ENCODE measurements at places on chromosomes 4 and X. TPM values are rescaled to one million over a fixed set of nuclear protein-coding genes. Genes with fewer than 3 reads are reported as not detected.

KLHL34 gene
- total RNA-seq, result not detected

OTC gene
- not detected for total RNA-seq

- peak; percentile 4 for DNase-seq
Observed at GRCh38 chr4:154854362-154854761, 73.3 kb downstream of the RBM46 start.

- no peak for DNase-seq
Observed at GRCh38 chr4:175277816-175278215, 359.7 kb downstream of the ADAM29 start.

DNA sequence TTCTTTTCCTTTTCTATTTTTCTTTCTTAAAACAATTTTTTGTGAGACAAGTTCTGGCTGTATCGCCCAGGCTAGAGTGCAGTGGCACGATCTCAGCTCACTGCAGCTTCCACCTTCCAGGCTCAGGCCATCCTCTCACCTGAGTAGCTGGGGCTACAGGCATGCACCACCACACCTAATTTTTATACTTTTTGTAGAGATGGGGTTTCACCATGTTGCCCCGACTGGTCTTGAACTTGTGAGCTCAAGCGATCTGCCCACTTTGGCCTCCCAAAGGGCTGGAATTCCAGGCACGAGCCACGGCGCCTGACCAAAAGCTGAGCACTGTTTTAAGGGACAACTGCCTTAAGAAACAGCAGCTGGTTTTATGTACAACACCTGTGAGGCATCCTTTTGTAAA, 9.3 kb upstream of the NAT8L start:
- no peak for DNase-seq

GRCh38 chrX:107493141-107493540, 43.7 kb downstream of the FRMPD3 start:
- no peak for DNase-seq

DNA sequence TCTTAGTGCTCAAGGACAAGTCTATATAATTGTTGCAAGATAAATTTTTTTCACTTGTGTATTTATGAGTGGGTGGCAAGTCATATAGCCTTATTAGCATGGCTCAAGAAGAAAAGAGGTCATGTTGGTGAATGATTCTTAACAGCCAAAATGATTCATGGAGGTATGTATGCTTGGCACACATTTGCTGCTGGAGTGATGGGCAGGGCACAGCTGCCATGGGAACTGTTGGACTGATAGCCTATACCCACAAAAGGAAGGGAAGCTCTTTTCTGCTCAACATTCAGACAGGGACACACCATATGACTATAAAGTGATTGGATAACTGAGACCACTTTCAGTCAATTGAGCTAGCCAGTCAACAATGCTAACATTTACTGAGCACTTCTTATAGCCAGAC, 46.8 kb upstream of the PITX2 start:
- DNase-seq, result no peak

GRCh38 chr4:153514001-153514526, 47.9 kb downstream of the TMEM131L start:
- peak; percentile 66 for DNase-seq

GRCh38 chr4:184648313-184649025, 778 bp downstream of the CASP3 start:
- DNase-seq, result peak; percentile 33

DNA sequence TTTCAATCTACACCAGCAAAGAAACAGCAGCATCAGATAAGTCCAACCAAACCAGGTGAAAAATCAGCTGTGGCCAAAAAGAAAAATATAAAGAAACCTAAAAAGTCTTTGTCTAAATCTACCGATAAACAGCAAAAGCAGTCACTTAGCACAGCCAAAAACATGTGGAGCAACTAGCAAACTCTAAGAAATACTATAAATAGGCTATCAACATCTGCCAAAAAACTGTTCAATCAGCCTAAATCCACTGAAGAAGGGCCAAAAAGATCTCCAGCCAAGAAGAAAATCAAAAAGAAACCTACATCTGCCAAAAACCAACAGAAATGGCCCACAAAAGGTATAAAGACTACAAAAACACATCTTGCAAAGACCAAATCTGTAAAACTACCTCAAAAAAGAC, 36.7 kb upstream of the CABS1 start:
- no peak for DNase-seq

- peak; percentile 68 for DNase-seq
Observed at GRCh38 chr4:128427832-128428366, 140.3 kb upstream of the PGRMC2 start.

DNA sequence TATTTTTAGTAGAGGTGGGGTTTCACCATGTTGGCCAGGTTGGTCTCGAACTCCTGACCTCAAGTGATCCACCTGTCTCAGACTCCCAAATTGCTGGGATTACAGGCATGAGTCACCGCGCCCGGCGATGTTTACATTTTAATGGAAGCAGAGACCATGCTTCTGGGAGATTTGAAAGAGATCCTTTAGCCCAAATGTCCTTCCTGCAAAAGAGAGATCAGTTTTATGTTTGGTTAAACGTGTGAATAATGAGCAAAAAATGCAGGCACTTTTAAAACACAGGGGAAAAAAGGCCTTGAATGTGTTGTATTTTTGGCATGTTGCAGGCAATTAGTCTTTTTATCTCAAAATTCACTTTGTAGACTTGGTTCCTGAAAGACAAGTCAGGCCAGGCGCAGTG, 95.8 kb upstream of the ELOVL6 start:
- peak; percentile 6 for DNase-seq

GRCh38 chr4:134885436-134885835, 683.8 kb upstream of the PABPC4L start:
- DNase-seq, result no peak

- DNase-seq, result no peak
Observed at GRCh38 chrX:10140264-10140663, 16.5 kb upstream of the CLCN4 start.

DNA sequence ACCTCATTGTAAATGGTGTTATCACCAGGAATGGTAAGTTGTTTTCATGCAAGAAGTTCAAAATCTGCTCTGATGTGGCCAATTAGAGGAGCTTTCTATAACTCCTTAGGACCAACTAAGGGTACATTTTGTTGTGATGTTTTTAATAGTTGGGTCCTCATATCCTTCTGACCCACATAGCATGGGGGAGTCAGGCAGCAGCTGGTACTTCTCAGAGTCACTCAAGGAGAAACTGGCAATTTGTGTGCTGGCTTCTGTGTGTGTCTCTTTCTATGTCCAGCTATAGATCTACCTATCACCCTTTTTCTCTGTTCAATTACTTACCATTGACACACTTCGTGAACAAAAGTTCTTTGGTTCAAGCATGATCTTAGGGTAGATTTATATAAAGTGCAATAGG, 194.3 kb upstream of the TENM3 start:
- no peak for DNase-seq

GRCh38 chr4:1293531-1293941, 3.8 kb downstream of the MAEA start:
- no peak for DNase-seq

- DNase-seq, result no peak
Observed at GRCh38 chr4:41554905-41555304, 16.9 kb downstream of the LIMCH1 start.

DNA sequence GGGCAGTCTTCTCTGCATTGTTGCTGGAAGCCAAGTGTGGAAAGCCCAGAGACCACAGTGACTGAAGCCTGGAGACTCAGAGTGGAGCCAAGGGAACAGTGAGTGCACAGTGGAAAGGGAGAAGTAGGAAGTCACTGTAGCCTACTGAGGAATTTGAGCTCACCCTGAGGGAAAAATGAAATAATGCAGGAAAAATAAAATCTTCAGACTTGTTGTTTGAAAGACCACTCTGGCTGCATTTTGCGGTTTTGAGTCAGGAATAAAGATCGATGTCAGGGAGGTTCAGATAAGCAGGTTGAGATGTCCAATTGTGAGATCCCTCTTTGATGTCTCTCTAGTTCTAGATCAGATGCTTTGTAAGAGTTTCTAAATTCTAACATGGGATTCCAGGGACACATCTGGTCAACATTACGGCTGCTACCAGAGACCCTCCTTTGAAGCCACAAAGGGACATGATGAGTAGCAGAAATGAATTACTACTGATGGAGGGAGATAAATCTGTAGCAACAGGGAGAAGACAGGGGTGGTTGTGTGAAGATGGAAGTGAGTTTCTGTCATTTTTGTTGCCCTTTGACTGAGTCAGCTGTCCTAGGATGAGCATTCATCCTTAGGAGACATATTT, 8.4 kb downstream of the ADH4 start:
- no peak for DNase-seq

- DNase-seq, result peak; percentile 12
Observed at GRCh38 chrX:114800719-114801118, 216.7 kb downstream of the IL13RA2 start.

All from IMR-90 (cell line).